ENCODE measurements at places on chromosomes 16 and 17.

- no peak for DNase-seq
Measured at GRCh38 chr17:180381-181244, 837 bp downstream of the DOC2B start.

DNA sequence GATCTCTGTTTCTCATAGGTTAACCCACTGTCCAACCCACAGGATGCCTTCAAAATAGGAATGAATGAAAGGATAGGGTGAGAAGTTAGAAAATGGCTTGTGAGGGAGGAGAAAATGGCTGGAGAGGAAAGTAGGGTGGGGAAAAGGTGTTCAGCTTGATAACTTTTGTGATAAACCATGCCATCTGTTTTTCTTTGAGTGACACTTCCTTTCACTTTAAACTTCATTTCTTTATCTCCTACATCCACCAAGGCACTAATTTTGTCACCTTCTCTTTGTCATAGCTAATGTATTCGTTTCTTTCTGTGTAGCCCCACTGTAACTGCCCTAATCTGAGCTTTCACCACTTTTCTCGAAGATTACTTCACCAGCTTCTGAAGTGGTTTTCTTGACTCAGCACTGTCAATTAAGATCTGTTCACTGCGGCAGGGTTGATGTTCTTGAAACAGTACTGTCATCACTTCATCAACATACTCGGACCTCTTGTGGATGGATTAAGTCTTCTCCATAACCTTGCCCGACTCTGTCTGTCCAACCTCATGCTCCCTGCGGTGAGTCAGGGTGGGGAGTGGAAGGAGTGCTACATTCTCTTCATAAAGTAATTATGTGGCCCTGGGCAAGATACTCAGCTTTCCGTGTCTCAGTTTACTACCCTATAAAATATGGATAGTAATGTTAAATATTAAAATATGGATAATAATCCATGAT lies 5.5 kb upstream of the KRT10 start:
- DNase-seq = no peak

- peak; percentile 74 for DNase-seq
Measured at GRCh38 chr17:4903051-4903818, at the start of gene CHRNE. Gene CHRNE, minus strand, starts transcription at chr17:4903098. Its CDS starts 35 bp downstream, at chr17:4903063.

DNA sequence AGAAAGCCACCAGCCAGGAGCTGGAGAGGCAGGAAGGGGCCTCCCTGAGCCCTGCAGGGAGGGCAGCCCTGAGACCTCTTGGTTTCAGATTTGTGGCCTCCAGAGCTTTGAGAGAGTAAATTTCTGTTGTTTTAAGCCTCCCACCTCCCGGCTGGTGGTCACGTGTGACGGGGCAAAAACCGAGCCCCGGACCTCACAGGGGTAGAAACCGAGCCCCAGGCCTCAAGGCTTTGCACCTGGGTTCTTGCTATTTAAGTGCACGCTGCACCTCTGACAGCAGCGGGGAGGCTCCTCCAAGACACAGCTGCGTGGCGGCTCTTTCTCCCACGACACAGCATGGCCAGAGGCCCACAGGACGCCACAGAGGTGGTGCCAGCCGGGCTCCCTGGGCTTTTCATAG lies 17.4 kb upstream of the ZC3H18 start:
- DNase-seq = no peak
